ENCODE measurements at places on chromosomes 12 and 14. TPM values are rescaled to one million over a fixed set of nuclear protein-coding genes. Genes with fewer than 3 reads are reported as not detected.

DNA sequence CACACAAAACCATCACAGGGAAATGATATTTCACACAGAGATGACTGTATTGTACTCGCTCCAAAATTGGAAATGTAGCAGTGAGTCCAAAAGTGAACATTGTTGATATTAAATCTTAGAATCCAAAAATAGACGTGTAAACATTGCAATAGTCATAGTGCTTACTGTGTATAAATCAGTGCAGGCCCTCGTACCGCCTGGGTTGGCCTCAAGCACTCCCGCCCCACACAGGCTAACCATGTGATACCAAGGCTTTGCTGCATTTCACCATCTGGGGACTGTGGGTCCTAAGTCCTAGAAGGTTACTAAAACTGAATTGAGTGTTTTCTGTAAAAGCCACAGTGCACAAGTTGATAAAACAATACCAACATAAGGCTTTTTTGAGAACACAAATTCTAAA lies 107.3 kb downstream of the PPP2R5E start:
- H3K4me1 ChIP-seq: peaks cover 9% of the 10 kb centered on the region
- no peaks in the 10 kb centered on the region for H3K36me3 ChIP-seq
- no peaks in the 10 kb centered on the region for H3K27me3 ChIP-seq
- no peak overlapping the region for H3K4me3 ChIP-seq

The ERP27 gene
- 1.3 TPM for total RNA-seq

GRCh38 chr14:50260511-50260910 lies 29.1 kb upstream of the SOS2 start:
- DNase-seq: no peak
- no peak overlapping the region for H3K4me3 ChIP-seq
- H3K27ac ChIP-seq: no peak overlapping the region
- H3K4me1 ChIP-seq: no peaks in the 10 kb centered on the region
- H3K27me3 ChIP-seq: no peaks in the 10 kb centered on the region
- H3K36me3 ChIP-seq: no peaks in the 10 kb centered on the region

The TPH2 gene
- total RNA-seq: not detected

- no peaks in the 10 kb centered on the region for H3K36me3 ChIP-seq
- H3K27me3 ChIP-seq: no peaks in the 10 kb centered on the region
- H3K27ac ChIP-seq: peak overlapping the region; percentile 63
- DNase-seq: peak; percentile 96
- peaks cover 3% of the 10 kb centered on the region for H3K4me1 ChIP-seq
These were observed 105.2 kb upstream of the ATF7IP start for GRCh38 chr12:14260011-14260993.

The ZDHHC22 gene
- total RNA-seq: not detected

GRCh38 chr14:69818758-69819191 lies 21.7 kb upstream of the SLC10A1 start:
- no peak overlapping the region for H3K4me3 ChIP-seq
- no peaks in the 10 kb centered on the region for H3K27me3 ChIP-seq
- H3K36me3 ChIP-seq: no peaks in the 10 kb centered on the region
- no peak overlapping the region for H3K27ac ChIP-seq
- H3K4me1 ChIP-seq: no peaks in the 10 kb centered on the region

DNA sequence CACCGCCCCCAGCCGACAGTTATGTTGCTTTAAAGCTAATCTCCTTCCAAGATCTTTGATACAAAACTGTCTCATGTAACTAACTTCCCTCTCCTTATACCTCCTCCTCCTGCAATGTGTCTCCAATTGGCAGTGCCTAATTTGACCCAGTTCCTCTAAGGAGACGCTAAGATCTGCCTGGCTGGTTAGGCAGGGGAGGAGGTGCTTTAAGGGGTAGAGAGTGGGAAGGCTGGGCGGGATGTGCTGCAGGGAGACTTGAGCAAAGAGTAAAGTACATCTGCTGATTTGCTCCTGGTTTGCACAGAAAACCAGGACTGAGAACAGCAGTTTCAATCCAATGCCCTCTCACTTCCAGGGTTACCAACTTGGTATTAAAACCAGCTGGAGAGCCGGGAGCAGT lies 7.4 kb upstream of the IKZF4 start:
- no peak overlapping the region for H3K4me3 ChIP-seq
- DNase-seq: no peak
- H3K36me3 ChIP-seq: peaks cover 2% of the 10 kb centered on the region
- no peaks in the 10 kb centered on the region for H3K4me1 ChIP-seq
- H3K27ac ChIP-seq: no peak overlapping the region

GRCh38 chr12:111747333-111747732 lies 19.4 kb upstream of the ALDH2 start:
- no peaks in the 10 kb centered on the region for H3K27me3 ChIP-seq
- DNase-seq: no peak
- no peak overlapping the region for H3K27ac ChIP-seq
- H3K4me1 ChIP-seq: no peaks in the 10 kb centered on the region
- no peaks in the 10 kb centered on the region for H3K36me3 ChIP-seq
- no peak overlapping the region for H3K4me3 ChIP-seq

The NCOR2 gene
- 201 TPM for total RNA-seq

GRCh38 chr14:74858022-74858421 lies 17.9 kb downstream of the PROX2 start:
- no peak overlapping the region for H3K4me3 ChIP-seq
- no peak overlapping the region for H3K27ac ChIP-seq

The SERPINA5 gene
- total RNA-seq: 9.0 TPM

GRCh38 chr12:4979737-4980136 lies 63.9 kb upstream of the KCNA5 start:
- H3K27me3 ChIP-seq: peaks cover under 1% of the 10 kb centered on the region
- no peak overlapping the region for H3K4me3 ChIP-seq
- no peak for DNase-seq
- no peaks in the 10 kb centered on the region for H3K4me1 ChIP-seq
- no peaks in the 10 kb centered on the region for H3K36me3 ChIP-seq

GRCh38 chr12:50059440-50060119 lies 2.2 kb downstream of the ASIC1 start:
- H3K4me3 ChIP-seq: no peak overlapping the region
- H3K4me1 ChIP-seq: no peaks in the 10 kb centered on the region
- no peaks in the 10 kb centered on the region for H3K36me3 ChIP-seq
- no peak overlapping the region for H3K27ac ChIP-seq

Measured in aorta (tissue), 5 donors.